ENCODE measurements at places on chromosomes 7 and 10.

DNA sequence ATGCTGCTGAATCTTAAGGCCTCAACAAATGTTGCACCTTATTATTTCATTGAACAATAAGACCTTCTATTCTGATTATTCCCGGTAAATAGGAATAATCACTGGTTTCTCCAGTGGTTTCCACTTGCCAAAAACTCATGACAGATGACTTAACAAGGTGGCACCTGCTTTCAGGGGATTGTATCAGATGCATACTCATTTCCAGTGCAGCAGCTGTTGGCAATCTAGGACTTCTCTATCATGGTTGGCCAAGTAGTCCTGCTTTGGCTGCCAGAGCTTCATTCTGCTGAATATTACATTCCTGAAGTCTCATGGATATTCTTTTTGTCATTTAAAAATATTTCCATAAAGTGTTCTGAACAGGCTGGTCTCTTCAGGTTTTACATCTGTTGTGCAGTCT, 193.3 kb downstream of the ADK start:
- DNase-seq = no peak

- no peak for DNase-seq
These were observed 42.4 kb downstream of the CCNY start for GRCh38 chr10:35378541-35379210.

GRCh38 chr10:91741356-91741755, 56.9 kb upstream of the TNKS2 start:
- no peak for DNase-seq

- DNase-seq = no peak
These were observed 92.7 kb downstream of the FAM53B start for GRCh38 chr10:124651402-124651891.

- peak; percentile 55 for DNase-seq
These were observed 110.7 kb downstream of the RNF32 start for GRCh38 chr7:156751319-156751718.

DNA sequence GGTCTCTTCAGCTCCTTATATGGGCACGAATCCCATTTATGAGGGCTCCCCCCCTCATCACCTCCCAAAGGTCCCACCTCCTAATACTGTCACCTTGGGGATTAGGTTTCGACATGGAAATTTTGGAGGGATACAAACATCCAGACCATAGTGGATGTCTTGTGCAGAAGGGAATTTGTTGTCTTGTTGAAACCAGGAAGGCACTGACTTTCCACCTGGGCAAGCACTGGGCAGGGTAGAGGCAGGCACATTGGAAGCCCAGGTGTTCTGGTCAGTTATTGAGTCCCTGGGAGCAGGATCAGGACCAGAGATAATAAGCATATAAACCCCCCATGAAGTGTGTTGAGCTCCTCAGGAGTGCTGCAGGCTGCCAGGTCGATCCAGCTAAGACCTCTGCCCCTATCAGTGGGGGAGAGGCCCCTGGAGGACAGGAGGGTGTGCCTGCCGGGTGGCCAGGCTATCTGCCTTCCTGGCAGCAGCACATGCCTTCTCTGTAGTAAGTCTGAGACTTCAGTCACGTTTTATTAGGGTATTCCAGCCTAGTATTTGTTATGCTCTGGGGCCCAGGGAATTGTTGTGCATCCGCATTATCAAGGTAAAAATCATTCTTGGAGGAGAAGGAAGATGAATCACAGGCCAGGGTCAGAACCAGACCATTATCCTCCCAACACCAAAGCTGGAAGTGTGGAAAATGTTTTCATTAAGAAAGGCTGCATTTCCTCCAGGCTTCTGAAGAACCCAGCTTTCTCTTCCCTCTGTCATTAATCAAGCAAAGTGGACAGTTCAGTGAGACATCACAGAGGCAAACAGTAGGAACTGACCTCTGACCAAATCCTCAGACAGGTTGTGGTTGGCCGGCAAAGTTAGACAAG, 503.1 kb downstream of the GRID1 start:
- no peak for DNase-seq

DNA sequence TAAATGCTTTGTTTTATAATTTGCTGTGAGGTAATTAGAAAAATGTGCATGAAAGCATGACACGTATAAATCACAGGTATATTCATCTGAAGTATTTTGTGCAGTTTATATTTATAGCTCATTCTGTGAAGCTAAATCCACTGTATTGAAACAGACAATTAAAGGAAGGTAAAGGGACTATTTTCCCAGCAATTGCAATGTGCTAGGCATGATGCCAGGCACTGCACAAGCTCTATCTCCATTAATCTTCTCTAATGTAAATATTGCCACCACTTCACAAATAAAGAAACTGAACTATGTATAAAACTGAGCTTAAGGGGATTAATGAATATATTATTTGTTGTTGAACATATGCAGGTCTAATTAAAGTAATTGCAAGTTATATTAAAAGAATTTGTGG, 1012.5 kb downstream of the NRG3 start:
- DNase-seq = no peak

DNA sequence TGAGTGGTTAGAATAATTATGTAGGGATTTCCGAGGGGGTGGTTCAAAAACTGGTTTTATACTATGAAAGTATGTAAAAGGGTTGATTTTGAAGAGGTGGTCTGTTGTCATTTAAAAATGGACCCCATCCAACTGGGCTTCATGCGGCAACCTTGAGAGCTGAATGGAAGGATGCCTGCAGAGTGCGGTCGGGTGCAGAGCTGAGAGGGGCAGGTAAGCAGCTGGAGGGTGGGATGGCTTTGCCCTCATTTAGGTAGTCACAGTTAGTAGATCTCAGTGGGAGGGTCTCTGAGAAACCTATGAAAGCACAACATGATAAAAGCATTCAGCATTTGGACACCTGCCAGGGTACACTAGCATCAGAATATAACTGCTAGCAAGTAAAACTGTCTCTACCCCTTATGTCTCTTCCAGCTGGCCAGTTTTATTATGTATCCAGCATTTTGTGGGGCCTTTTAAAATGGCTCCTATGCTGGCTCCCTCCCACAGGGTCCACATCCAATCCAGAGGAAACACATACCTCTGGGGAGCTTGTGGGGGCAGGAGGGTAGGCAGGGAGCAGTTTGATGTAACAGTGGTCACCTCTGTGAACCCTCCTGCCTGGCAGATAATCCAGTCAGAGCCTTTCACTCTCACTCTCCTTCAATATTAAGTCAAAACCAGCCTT, 75.9 kb upstream of the MAGI2 start:
- no peak for DNase-seq

DNA sequence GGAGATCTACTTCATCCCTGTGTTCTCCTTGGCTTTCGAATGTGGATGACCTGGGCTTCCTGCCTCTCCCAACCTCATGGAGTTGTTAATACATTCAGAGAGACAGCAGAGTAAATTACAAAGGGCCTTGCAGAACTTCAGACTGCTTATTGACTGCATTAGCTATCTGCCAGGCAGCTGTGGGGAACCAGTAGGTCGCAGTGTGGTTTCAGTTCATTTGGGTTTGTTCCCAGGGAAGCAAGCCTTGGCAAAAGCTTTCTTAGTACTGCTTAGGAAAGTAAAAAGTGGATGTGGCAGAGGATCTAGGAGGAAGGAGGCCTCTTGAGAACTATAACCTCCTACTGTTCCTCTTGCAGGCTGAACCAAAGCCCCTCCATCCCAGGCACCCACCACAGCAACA, 9.2 kb downstream of the NPFFR1 start:
- peak; percentile 71 for DNase-seq

DNA sequence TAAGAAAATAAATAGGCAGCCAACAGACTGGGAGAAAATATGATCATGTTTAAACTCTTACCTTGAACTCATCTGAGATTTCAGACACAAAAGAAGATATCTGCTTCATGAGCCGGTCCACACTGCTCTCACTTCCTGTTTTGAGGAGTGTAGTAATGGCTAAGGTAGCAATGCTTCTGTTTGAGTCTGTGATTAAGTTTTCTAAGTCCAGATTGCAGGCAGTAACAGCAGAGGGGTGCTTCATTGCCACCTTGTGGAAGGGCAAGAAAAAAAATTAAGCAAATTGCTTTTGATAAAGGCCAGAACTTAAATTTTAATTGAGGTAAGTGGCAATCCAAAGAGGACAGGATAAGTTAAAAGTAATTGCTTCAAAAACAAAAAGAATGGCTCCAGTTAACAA, 69.1 kb downstream of the MEST start:
- DNase-seq = no peak

- no peak for DNase-seq
These were observed 132.6 kb downstream of the SMURF1 start for GRCh38 chr7:99011341-99011705.

DNA sequence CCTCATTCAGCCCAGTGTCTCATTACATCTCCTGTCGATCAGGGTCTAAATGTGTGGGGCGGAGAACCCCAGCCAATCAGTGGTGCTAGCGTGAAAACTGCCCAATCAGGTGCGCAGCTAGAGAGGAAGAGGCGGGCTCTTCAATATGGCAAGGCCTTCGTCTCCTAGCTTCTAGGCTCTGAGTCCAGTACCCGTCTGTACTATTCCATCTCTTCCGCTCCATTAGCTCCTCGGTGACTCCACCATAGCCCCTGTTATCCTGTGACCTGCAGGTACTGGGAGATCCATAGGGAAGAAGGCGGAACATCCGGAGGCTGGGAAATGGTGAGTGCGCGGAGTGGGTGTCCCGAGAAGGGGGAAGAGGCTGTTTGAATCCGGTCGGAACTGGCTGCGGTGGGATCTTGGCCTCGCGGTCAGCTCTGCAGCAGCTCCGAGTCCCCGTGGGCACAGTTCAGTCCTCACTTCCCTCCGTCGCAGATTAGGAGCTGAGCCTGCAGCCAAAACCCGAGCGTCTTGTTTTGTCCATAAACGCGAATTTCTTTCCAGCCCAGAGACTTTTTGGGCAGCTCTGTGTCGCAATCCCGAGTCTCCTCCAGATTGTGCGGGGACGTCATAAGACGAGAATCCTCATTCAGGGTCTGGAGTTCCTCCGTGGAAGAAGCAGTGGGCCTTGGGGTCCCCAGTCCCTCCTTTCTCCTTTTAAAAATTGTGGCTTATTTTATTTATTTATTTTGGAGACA, at the start of gene ZNF727:
ZNF727 (plus strand) TSS at position 134 of the 740 bp plus-strand sequence; CDS start at position 322, 188 bp downstream.
- DNase-seq = no peak

- DNase-seq = no peak
These were observed 437.6 kb downstream of the GPAM start for GRCh38 chr10:111745982-111746381.

- no peak for DNase-seq
These were observed 646.4 kb downstream of the GRM8 start for GRCh38 chr7:126606331-126606730.

DNA sequence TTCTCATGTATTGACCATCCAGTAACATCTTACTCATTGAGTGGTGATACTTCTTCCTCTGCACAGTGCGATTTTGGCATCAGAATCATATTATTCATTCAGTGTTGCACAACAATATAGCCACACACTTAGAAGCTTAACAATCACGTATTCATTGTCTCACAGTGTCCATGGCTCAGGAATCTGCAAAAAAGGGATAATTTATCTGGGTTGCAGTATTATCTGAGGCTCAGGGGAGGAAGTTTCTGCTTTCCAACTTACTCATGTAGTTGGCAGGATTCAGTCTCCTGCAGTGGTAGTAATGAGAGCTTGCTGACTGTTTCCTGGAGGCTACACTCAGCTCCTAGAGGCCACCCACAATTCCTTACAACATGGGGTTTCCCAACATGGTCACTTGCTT, 803.6 kb downstream of the SORCS1 start:
- DNase-seq = peak; percentile 60

DNA sequence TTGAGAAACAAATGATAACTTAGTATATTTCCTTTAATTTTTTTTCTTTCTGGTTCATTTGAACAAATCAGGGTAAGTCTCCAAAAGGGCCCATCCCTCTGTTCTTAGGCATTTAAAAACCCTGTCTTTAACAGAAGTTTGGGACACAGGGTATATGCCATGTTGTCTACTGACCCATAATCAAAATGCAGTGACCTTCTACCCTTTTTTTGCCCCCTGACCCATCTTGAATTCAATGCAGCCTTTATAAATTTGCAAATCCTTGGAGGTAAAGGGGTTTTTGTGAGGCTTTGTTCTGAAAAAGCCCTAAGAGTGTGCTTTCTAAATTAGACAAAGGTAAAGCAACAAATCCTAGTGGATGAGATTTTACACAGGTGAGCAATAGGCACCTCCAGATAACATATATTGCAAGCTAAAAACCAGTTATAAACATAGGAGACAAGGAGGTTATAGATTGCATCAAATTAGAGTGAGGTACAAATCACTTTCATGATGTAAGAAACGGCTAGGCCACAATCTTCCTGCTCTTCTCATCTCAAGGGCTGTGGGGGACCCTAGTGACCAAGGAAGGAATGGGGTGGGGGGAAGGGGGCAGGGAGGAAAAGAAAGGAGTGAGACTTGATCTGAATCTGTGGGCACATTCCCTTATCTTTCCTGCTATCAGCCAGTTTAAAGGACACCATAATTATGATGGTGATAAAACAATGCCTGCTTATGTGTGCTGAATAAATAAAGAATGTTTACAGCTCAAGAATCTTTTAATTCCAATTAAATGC, 2.7 kb downstream of the SKIDA1 start:
- no peak for DNase-seq

- no peak for DNase-seq
These were observed 8.9 kb upstream of the KLHL7 start for GRCh38 chr7:23096518-23097290.

All from adipocyte (in vitro differentiated cells).